ENCODE measurements at places on chromosomes 2 and 18. TPM values are rescaled to one million over a fixed set of nuclear protein-coding genes. Genes with fewer than 3 reads are reported as not detected.

- DNase-seq = no peak
These were observed 14.4 kb upstream of the IGFBP2 start for GRCh38 chr2:216618785-216619184.

GRCh38 chr2:508121-508520 is 169.1 kb downstream of the TMEM18 start:
- DNase-seq = no peak

GRCh38 chr18:45480219-45481015 is 134.9 kb upstream of the SLC14A2 start:
- no peak for DNase-seq

DNA sequence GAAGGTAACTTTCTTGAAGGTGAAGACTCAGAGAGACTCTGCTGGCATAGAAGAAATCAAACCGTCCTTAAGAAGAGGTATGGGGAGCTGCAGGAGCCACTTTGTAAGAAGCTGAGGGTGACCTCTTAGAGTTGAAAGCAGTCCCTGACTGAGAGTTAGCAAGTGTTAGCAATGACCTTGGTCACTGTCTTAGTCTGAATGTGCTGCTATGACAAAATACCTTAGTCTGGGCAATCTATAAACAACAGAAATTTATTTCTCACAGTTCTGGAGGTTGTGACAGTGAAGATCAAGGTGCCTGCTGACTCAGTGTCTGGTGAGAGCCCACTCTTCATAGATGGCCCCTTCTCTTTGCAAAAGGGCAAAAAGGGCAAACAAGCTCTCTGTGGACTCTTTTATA is 35.7 kb upstream of the ACTR3 start:
- DNase-seq = no peak

DNA sequence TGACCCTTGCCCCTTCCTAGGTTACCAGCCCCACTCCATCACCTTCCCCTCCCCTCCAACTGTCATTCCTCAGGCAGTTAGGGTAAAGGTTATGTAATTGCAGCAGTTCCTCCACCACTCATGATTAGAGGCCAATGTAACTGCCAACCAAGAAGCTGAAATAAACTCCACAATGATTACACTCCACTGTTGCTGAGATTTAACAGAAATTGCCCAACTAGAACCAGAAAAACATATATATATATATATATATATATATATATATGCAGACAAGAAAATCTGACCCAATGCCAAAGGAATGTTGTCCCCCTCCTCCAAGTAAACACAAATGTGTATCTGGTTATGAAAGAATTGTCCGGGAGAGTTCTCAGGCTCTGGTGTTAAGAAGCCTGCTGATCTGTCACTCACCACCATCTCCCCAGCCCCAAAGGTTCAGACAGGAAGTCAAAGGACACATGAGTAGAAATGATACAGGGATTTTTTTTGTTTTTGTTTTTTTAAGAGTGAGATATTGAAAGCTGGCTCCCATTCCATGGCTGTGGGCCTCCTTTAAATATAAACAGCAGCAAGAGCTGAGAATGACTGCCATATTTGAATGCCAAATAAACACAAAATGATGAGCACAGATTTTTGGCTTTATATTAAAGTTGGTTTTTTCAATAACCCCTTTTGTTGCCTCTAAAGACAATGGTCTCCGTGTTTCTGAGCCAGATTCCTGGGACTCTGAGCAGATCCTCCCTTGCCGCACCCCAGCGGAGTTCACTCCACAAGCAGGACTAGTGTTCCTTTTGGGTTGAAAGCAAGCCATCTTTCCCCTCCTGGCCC is 127.2 kb upstream of the MAPRE2 start:
- no peak for DNase-seq

GRCh38 chr18:79186649-79187048 is 117.5 kb downstream of the ATP9B start:
- DNase-seq = no peak

Gene XDH
- total RNA-seq = not detected

Gene KCNJ3
- total RNA-seq = 33.4 TPM
